ENCODE measurements at places on chromosomes 5 and 9.

DNA sequence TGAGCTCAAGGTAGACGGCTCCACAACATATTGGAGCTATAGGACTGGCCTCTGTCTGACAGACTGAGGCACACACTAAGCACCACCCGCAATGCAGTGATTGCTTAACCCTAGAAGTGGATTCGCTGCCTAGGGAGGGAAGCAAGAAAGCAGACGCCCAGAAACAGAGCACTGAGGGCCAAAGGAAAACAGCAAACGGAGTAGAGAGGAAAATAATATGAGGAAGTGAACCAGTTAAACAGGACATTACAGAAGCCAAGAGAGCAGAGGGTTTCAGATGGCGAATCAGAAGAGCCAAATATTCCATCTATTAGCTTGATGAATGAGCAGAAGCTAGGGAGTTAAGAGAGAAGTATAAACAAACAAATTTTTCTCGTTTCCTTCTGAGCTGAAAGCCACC, 139.2 kb upstream of the LHFPL2 start:
- DNase-seq = no peak

GRCh38 chr9:89999176-89999533, 394.3 kb downstream of the GADD45G start:
- no peak for DNase-seq

- DNase-seq = no peak
Observed at GRCh38 chr9:126421567-126422428, 95.2 kb downstream of the MVB12B start.

- no peak for DNase-seq
Observed at GRCh38 chr5:167582886-167583285, 708.6 kb upstream of the WWC1 start.

DNA sequence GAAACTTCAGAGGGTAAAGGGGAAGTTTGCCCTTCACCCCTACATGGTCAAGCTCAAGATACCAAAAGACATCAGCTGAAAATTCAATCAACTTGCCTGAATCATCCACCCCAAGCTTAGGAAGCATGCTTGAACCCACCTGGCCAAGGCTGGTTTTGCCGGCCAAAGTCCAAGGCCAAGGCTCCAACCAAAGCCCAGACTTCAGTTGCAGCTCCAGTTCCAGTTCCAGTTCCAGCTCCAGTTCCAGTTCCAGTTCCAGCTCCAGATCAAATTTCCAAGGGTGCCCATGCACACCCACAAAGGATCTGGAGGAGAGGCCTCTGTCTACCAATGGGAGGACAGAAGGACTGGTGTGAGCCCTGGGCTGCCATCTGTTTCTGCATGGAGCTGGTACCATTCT, 4.6 kb upstream of the SERINC5 start:
- no peak for DNase-seq

- DNase-seq = no peak
Observed at GRCh38 chr5:167814828-167815227, 476.6 kb upstream of the WWC1 start.

GRCh38 chr9:77807846-77808750, 160.0 kb upstream of the GNA14 start:
- no peak for DNase-seq

- DNase-seq = no peak
Observed at GRCh38 chr5:120538149-120538548, 74.0 kb downstream of the PRR16 start.

GRCh38 chr9:4997631-4998030, 12.6 kb downstream of the JAK2 start:
- DNase-seq = no peak

DNA sequence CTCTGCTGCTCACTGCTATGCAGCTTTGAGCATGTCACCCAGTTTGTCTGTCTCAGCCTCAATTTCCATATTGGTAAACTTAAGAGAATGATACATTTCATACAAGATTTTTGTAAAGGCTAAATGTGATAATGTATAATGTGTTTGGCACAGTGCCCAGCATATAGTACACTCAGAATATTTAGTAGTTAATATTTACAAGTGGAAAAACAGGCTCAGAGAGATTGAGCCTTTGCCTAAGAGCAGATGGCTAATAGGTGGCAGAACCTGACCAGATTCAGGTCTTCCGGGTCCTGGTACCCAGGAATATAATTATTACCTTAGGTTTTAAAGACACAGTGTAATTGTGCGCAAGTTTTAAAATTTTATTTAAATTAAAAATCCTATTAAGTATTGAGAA, 46.8 kb upstream of the KIAA1958 start:
- no peak for DNase-seq

- DNase-seq = peak; percentile 9
Observed at GRCh38 chr9:136051837-136052471, 43.1 kb downstream of the NACC2 start.

DNA sequence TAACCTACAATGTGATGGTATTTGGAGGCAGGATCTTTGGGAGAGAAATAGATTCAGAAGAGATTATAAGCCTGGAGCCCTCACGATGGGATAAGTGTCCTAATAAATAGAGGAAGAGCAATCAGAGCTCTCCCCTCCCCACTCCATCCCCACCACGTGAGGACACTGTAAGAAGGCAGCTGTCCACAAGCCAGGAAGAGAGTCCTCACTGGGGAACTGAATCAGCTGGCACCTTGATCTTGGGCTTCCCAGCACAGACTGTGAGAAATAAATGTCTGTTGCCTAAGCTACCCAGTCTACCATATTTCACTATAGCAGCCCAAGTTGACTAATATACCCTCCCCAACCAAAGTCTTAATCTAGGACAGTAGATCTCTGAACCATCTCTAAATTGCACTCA, 118.1 kb downstream of the SUSD1 start:
- no peak for DNase-seq

- DNase-seq = no peak
Observed at GRCh38 chr9:21761309-21761901, 41.0 kb upstream of the MTAP start.

- no peak for DNase-seq
Observed at GRCh38 chr5:35922468-35922867, 16.0 kb downstream of the CAPSL start.

DNA sequence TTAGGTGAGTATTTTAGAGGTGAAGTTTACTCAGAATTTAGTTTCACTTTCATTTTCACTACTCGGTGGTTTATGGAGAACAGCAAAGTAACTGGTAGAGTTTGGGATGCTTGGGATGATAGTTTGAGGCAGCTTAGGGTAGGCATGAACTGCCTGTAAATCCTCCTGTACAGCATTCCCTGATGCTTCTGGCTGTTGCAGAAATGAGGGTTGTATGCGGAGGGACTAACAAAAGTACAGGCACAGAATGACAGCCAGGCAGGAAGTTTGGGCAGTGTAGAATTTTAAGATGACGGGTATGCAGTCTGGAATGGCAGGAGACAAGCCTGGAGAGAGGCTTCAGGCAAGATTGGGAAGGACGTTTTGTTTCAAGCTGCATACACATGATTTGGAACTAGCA, 48.0 kb upstream of the FAM120AOS start:
- DNase-seq = peak; percentile 10

GRCh38 chr5:77010243-77010642, 20.0 kb upstream of the AGGF1 start:
- DNase-seq = no peak

- no peak for DNase-seq
Observed at GRCh38 chr9:75602060-75602459, 288.4 kb upstream of the PCSK5 start.

DNA sequence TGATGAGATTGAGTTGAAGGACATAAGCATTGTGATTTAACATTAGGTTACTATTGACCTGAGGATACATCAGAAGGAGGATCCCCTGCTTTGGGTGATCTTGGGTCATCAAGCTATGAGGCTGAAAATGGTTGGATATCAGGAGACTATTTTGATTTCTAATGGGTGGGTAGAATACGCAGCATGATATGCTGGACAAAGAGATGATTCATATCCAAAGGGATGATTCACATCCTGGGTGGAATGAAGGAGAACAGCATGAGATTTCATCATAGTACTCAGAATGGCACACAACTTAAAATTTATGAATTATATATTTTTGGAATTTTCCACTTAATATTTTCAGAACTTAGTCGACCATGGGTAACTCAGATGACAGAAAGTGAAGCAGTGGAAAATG, 1759.5 kb upstream of the C9orf72 start:
- DNase-seq = no peak

GRCh38 chr9:34551751-34552605, 29.2 kb upstream of the ENHO start:
- DNase-seq = no peak

DNA sequence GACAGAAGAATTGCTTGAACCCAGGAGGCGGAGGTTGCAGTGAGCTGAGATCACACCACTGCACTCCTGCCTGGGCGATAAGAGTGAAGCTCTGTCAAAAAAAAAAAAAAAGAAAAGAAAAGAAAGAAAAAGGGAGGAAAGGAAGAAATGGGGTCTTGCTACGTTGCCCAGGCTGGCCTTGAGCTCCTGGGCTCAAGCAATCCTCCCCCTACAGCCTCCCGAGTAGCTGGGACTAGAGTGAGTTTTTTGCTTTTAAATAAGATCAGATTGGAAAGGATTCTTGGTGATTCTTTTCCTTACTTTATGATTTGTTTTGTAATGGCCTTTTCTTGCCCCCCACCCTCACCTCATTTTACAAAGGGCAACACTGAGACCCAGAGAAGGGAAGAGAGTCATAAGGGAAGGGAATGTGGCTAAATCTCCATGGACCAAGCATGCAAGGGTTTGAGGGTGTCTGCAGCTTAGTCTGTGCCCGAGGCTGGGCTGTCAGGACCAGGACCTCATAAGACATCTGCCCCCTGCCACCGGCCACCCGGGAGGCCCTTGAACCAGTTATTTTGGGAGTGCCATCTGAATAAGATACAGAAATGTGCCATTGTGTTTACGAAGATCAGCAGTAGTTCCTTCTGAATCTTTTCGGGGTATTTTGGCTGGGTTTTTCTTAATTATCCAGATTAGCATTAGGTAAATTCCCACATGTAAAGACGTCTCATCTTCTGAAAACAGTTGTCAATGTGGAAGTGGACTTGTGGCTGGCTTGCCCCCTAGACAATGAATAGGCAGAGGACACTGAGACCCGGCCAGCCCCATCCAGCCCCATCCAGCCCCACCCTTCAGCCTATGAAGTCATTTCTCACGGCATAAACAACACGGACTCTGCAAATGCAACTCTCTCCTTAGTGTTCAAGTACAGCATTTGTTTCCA, 44.5 kb upstream of the GRHPR start:
- DNase-seq = no peak

- DNase-seq = no peak
Observed at GRCh38 chr5:36406023-36406422, 104.3 kb upstream of the RANBP3L start.

GRCh38 chr5:32474209-32474854, 29.8 kb upstream of the ZFR start:
- DNase-seq = no peak

- DNase-seq = no peak
Observed at GRCh38 chr5:39340506-39340905, 23.8 kb downstream of the C9 start.

GRCh38 chr9:121958530-121958929, 134.6 kb downstream of the TTLL11 start:
- no peak for DNase-seq

- DNase-seq = peak; percentile 75
Observed at GRCh38 chr9:35882263-35882848, 12.2 kb upstream of the OR13J1 start.

GRCh38 chr5:114362197-114362976, 517 bp downstream of the KCNN2 start:
- no peak for DNase-seq

- DNase-seq = no peak
Observed at GRCh38 chr5:116645627-116646026, 71.0 kb upstream of the SEMA6A start.

DNA sequence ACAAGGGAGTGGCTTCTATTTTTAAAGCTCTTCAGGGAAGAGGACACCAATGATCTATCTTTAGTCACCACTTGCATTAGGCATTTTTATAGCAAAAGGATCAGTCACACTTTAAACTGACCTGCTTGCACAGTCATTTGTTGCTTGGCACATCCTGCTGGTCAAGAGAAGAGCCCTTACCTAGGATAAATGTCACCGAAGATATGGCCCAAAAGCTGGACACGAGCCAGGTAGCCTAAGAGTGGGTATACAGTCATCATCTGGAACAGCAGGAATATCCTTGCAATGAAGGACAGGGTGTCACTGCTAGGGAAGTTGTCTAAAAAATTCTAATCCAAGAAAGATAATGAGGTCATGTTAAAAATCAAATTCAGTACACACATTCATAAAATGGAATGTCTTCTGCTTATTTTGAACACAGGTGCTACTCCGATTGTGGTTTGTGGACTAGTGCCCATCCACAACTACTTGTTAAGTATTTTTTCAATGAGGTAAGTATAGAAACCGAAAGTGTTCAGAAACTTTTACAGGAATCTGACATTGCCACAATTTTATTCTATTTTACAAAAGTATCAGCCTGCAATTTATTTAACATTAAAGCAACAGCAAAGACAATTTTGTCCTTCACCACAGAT, 78.4 kb downstream of the SLC38A9 start:
- DNase-seq = no peak

DNA sequence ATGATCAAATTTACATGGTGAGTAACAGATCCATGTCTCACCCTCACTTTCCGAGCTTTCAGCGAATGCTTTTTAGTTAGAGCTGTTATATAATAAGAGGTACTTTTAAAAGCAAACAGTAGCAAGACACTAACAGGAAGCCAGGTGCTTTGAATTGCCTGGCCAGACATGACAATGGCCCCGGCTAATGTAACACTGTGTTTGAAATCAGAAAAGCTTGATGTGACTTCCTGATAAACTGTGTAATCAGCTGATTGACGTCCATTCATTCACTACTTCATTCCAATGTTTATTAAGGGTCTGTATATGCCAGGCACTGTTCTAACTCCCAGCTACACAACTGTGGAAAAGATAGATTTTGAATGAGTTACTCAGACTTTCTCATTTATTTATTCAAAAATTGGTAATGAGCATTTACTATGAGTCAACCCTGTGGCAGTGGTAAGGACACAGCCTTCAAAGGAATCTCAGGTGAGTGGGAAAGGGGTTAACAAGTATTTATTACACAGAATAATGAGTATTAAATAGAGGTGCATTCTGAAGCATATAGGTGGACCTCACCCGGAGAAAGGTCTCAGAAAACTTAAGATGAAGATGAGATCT, 26.6 kb downstream of the DPYSL3 start:
- DNase-seq = no peak

DNA sequence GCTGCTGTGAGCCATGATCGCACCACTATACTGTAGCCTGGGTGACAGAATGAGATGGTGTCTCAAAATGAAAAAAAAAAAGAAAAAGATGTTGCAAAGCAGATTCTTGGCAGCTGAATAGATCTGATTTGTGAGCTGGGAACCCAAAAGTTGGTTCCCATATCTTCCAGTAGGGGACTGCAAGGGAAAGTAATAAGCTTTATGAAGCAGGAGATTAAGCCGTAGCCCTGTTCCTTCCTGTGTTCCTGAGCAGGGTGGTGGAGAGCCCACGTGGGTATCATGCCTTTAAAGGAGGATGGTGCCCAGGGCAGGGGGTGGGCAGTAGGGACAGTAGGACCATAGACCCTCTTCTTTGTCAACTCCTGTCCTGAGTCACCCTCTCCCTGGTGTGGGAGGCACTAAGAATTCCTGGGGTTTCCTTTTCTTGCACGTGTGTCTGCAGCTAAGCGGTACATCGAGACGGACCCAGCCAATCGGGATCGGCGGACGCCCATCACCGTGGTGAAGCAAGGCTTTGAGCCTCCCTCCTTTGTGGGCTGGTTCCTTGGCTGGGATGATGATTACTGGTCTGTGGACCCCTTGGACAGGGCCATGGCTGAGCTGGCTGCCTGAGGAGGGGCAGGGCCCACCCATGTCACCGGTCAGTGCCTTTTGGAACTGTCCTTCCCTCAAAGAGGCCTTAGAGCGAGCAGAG, 37.9 kb downstream of the STOM start:
- no peak for DNase-seq

GRCh38 chr9:131370638-131371037, 23.2 kb upstream of the PRRC2B start:
- no peak for DNase-seq

Measured in CD4-positive, alpha-beta T cell treated with Interleukin-15 for 4 hours (primary cell).